ENCODE measurements at places on chromosomes 3 and 15.

GRCh38 chr3:186097663-186098451 is 11.0 kb downstream of the ETV5 start:
- no peak for DNase-seq

DNA sequence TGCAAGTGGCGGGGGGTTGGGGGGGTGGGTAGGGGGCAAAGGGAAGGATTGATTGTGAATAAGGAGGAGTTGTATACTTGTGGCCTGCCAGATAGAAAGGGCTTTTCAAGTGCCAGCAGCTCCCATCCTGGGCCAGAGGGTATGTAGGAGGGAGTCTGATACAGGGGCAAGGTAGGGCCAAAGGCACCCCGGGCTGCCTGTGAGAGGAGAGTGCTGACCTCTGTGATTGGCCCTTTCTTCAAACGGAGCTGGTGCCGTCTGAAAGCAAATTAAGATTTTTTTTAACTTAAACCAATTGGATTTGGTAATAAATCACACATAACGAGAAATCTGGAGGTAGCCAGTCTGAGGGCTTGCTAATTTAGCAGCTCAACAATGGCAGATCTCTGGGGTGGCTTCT is 229.9 kb downstream of the THSD4 start:
- DNase-seq = no peak

DNA sequence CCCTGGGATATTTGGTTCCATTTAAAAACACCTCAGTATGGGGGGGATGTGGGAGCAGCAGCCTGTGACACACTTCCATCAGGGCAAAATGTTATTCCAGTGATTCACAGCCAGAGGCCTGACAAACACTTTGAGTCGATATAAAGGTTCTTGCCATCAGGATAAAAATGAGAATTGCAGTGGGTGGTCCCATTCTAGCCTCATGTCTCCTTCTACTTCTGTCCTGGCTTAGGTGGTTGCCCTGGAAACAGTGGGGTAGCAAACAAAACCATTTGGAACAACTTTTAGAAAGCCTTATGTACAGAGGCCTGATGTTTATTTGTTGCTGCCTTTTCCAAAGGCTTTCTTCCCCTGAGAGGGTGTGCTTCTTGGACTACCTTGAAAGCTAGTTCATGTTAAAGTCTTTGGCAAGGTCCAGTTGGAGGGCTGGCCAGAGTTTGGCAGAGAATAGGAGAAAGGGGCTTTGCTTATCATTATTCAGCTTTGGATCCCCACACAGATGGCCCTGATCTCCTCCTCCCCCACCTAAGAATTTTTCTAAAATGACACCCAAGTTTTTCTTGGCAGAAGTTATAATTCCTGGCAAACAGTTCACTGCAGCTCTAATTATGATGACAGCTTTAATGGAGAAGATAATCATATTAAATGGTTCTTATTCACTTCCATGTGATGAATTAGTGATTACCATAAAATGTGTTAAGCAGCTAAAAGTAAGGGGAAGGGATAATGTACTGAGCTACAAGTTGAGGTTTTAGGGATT is 84.2 kb upstream of the ZNF280D start:
- DNase-seq = no peak

- DNase-seq = no peak
Measured at GRCh38 chr3:50642382-50642781, 25.4 kb downstream of the MAPKAPK3 start.

DNA sequence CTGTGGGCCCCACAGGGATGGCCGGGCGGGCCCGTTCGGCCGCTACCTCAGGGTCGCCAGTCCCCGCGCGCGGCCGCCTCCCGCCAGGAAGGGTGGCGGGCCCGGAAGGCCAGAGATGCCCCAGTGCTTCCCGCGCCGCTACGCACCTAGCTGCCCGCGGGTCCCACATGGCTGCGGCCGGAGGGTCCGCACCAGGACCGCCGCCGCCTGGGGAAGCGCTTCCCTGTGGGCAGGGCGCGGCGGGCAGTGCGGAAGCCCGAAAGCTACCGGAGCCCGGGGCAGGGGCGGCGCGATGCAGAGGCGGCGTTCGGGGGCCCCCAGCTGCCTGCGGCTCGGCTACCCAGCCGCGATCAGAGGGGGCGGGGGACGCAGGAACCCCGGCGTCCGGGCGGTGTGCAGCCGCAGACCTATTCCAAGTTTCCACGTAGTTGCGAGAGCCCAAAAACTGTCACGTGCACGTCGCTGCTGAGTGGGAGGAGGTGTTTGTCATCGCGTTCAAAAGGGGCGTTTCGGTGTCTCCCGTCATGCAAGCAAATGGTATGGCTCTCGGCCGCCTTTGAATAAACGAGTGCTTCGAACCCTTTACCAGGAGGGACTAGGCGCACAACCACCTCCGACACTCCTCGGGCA is at the start of gene TRANK1:
TSS of gene TRANK1 (minus strand) at position 414 of the 630 bp plus-strand sequence. CDS start at position 169, 245 bp downstream.
- DNase-seq = peak; percentile 72

DNA sequence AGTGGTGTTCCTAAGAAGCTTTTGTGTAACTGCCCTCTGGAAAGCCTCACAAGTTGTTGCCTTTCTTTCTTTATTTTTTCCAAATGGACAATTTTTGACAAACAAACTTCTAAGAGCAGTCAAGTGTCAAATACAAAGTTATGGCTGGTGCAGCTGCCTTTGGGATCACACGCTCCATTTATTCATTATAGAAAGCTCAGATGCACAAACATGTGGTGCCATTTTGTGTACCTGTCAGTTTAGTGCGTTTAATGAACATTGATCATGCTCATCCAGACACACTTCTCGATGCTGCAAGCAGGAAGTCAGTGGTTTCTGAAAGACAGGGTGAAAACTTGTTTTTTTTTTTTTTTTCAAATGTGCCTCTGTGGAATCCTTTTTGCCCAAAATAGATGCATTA is 324.5 kb downstream of the CNTN4 start:
- DNase-seq = no peak

- no peak for DNase-seq
Measured at GRCh38 chr15:26757141-26757540, 15.7 kb downstream of the GABRB3 start.

DNA sequence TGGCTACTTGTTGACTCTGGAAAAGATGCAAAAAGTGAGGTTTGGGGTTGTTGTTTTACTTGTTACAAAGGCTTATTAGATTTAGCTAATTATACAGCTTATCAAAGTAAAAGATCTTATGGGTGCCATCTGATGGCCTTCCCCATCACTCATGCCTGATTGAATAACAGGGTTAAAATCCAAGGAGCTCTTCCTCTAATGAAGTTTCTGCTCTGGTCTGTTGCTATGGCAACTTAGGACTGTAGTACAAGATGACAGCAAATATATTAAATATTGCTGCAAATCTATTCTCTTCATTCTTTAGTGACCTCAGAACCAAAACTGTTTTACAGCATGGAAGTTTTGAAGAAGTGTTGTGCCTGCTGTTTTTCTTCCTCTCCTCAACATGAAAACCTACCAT is 45.6 kb upstream of the SRGAP3 start:
- DNase-seq = no peak

- no peak for DNase-seq
Measured at GRCh38 chr3:160470181-160470580, 20.6 kb upstream of the TRIM59 start.

DNA sequence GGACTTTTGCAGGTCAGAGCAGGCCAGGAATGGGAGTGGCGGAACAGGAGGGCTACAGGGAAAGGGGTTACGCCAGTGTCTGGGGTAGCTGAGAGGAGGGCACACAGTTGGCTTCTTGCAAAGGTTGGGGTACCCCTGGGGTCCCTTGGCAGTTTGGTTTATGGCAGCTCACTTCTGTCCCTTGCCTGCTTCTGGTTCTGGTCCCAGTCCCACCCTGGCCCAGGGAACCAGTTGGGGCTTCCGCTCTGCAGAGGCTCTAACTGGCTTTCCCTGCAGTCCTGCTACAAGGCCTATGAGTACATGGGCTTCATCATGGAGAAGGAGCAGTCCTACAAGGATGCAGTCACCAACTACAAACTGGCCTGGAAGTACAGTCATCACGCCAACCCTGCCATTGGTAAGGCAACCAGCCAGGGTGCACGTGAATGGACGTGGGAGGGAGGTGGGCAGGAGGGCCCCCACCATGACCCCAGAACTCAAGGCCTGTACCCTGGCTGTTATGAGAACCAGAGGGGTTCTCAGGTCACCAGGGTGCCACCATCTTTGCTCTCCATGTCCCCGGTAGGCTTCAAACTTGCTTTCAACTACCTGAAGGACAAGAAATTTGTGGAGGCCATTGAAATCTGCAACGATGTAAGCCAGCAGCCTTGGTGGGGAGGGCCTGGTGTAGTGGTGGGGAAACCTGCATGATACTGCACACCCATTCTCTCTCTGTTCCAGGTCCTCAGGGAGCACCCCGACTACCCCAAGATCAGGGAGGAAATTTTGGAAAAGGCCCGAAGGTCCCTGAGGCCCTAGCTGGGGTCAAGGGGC is 15.2 kb downstream of the CSRNP1 start:
- no peak for DNase-seq
